ENCODE measurements at places on chromosomes 2 and 18.

GRCh38 chr2:1634681-1635341 lies 109.5 kb downstream of the PXDN start:
- no peak for DNase-seq

DNA sequence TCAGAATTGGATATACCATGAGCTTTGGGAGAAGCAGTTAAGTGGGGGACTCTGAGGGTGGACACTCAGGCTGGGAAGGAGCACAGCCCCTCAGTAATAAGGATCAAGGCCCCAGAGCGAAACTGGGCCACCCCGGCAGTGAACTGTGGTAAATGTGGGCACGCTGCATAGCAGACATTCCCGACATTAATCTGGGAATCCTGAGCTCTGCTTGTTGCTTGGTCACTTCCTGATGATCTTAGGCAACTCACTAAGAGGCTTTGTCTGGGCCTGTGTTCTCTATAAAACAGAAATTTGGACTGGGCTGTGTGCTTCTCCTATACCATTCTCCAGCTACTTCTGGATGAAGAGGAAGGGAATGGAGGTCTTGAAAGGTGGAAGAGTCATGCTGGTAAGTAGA lies 4.8 kb downstream of the TGFBRAP1 start:
- DNase-seq: no peak

DNA sequence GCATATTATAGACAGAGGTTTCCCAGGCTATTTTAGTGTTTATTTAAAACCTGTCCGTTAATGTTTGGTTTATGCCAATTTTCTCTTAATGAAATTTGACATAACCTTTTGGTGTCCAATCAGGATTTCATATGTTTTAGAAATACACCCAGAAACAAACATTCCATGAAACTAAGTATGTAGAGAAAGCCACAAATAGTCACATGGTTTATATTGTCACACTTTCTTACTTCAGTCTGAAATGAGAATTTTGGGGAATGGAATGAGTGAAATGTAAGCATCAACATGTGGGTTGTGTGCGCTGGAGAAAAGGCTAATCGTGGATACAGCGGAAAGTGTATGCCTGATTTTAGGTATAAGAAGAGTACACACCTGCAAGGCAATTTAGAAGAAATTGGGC lies 277.0 kb upstream of the RAB12 start:
- DNase-seq: no peak

DNA sequence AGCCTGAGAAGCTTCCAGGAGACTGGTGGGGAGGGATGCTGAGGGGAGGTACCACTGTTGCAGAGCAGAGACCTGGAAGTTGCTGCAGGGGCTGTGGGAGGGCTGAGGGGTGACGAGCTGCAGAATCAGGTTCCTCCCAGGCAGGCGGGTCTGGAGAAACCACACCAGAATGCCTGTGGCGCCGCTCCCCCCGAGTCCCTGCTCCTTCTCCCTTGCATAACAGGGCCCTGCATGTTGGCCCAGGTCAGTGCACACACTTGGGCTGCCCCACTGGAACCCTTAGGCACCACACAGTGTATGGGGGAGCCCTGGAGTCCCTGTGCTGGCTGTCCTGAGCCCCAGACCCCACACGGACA lies 60.4 kb downstream of the ARL4C start:
- no peak for DNase-seq

DNA sequence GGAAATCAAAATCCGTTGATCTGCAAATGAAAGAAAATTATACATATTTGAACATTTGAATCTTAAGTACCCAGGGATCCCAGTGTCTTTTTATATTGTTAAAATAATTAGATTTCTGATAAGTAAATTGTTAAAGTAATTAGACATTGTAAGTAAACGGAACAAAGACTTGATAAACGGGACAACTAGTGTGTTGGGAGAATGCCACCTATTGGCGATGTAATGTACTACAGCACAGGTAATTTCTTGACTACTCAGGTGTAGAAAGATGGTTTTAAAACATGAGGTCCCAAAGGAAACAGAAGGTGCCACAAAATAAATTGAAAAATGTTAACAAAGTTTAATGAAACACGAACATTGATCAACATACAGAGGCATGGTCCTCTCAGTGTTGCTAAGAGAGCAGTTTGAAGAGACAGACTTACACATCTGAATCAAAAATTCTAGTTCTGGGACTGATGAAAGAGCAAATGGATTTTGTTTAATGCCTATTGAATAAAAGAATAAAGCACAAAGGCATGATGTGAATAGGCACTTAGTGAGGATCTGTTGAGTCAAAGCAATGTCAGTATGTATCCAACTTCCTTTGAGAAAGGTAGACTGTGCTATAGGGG lies 103.4 kb upstream of the RASGRP3 start:
- peak; percentile 28 for DNase-seq

DNA sequence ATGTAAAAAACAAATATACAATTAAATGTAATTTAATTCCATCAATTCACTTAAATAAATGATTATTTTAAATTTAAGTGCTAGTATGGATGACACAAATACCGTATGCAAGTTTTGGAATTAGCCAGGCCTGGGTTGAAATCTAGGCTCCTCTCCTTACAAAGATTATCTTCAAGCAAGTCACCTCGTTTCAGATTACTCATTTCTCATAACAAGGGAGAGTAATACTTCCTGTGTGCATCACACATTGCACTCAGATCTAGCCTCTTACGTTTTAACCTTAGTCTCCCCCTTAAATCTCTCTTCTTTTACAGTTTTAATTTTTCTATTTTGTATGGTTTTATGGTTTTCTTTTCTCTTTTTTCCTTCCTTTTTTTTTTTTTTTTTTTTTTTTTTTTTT lies 1475.9 kb upstream of the NXPH2 start:
- no peak for DNase-seq

DNA sequence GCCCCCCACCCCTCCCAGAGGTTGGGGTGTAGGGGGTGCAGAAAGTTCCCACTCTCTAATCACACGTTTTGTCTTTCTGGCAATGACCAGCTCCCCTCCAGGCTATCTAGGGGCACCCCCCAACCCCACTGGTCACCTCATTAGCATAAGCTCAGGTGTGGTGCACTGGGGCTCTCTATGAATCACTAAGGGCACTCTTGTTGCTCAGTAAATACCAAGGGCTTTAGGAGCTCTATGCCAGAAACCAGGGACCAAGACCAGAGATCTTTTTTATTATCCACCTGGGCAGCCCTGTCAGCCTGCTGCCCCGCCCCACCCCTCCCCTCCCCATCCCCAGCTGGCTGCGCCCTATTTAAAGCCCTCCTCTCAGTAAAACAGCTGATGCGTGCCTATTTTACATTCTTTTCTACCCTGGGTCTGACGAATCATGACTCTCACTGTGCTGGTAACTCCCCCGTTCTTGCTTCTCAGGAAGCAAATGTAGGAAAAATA lies 24.3 kb downstream of the NCK2 start:
- no peak for DNase-seq

DNA sequence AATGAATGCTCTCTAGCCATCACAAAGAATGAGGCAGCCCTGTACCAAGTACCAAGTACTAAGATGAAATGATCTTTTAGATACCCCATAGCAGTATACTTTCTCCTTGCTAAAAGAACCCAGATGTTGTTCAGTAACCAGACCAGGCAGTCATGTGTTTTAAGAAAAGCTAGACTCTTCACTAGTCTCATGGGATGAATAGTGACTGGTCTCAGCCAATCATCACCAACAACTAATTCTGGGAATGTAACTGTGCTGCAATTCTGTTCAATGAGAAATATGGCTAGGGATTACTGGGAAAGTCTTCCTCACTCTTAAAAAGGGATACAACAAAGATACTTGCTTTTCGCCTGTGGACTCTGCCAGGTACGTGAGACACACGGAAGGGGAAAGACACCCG lies 29.5 kb downstream of the MBOAT2 start:
- DNase-seq: no peak

DNA sequence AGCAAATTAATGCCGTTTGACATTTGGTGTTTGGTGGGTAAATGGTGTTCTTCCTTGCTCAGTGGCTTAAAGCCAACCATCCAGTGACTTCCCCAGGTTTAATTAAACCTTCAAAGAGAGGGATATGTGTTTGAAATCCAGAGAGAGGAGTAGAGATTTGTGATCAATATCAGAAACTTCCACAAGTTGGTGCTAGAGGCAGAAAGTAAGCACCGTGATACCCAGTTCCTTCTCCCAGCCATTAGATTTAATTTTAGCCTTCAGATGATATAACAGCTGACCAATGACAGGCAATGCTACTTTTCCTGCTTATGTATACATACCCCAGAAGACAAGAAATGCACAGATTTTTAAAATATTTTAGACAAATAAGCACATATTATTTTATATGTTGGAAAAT lies 398.5 kb downstream of the CDH2 start:
- peak; percentile 15 for DNase-seq

GRCh38 chr18:25171334-25171733 lies 180.6 kb downstream of the ZNF521 start:
- no peak for DNase-seq

GRCh38 chr18:7221424-7222155 lies 9.3 kb upstream of the LRRC30 start:
- peak; percentile 63 for DNase-seq

- DNase-seq: no peak
Measured at GRCh38 chr2:238908960-238909951, 61.4 kb downstream of the TWIST2 start.

DNA sequence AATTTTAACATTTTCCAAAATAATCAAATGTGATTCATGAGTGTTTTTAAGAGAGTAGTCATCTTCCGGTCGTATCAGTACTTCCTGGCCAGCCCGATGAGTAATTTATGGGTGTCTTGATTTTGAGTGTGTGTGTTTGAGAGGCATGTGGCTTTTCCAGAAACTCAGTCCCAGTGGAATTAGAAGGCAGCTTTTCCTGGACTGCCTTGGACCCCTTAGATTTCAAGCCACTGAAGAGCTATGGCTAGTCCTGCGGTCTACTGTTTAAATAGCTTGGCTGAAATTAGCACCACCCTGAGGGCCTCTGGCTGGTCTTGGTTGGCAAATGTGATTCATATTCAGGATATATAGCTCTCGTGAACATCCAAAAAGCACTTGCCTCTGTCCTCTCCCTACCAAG lies 59.4 kb downstream of the HK2 start:
- DNase-seq: no peak

DNA sequence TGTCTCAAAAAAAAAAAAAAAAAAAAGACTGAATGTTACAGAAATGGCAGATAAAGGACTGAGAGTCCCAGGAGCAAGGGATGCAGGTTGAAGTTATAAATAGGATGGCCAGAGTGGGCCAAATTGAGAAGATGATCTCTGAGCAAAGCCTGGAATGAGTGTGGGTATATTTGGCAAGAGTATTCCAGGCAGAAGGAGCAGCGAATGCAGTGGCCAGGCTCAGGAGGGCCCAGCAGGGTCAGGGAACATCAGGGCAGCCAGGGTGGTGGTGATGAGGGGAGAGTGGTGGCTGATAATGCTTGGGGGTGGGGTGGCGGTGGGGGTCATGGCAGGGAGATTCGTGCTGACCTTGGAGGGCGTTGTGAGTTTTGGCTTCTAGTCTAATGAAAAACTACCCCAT lies 141.3 kb upstream of the AGAP1 start:
- no peak for DNase-seq

DNA sequence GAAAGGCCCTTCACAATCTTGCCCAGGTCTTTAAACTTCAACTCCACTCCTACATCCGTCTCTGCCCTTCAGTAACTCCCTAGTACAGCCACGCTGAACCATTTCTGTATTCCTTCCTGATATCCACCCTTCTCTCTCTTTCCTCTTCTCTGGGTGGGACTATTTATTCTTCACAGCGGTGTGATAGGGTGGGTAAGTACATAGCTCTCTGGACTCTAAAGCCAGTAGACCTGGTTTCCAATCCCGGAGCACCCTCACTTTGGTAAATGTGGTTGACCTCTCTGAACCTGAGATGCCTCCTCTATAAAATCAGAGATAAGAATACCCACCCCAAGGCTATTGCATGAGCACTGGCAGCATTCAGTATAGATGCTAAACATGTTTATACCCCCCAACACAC lies 86.7 kb downstream of the ATL2 start:
- no peak for DNase-seq

DNA sequence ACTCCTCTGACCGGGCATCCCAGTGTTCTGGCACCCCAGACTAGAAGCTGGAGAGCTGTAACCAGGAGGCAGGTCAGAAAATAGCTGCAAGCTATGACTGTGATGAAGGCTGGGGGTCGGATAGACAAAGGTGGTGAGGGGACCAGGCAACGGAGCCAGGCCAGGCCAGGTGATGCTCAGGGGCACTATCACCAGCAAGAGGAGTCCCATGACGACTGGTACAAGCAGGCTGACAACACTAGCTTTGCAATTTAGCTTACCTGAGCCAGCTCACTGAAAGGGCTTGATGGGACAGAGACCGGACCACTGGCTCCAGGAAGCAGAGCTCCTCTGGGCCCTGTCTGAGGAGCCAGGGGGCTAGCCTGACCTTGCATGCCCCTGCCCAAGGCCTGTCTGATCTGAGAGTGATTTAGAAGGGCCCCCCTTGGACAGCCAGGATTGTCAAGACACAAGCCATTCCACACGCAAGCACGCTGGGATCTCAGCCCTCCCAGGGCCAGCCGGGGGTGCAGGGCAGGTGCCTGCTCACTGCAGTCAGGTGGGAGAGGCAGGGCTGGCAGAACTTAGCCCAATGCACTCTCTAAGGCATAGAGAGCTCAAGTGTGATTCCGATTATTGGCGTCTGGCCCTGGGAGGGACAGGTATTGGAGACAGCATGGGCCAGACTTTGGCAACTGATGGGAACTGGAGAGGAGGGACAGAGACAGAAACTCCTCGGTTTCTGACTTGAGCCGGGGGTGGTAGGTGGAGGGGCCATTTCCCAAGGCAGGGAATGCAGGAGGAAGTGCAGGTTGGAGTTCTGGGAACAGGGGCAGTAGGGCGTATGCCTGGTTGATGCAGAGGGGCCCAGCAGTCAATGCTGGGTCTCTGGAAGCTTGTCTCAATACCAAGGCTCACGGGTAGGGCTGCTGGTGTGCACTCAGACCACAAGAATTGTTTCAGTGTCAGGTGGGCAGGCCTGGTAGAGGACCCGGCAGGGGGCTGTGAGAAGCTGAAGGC lies 47.7 kb downstream of the MYO7B start:
- no peak for DNase-seq

GRCh38 chr2:142592171-142592570 lies 285.3 kb upstream of the KYNU start:
- DNase-seq: no peak

DNA sequence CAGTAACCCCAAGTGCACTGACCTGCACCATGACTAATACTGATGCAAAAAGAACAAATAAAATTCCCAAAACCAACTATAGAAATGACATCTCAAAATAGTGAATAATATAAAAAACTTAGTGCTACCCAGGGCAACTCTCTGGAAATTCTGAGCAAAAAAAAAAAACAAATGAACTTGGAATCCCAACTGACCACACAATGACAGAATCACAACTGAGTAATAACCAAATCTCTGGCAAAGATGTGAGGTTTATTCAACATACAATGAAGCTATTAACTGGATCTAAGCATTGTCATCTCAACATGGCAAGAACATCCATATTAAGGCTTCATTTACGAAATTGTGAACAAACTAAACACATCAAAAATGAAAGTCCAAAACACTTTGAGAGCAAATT lies 22.7 kb downstream of the EXOC6B start:
- no peak for DNase-seq

GRCh38 chr2:74688881-74689280 lies 34.8 kb downstream of the SEMA4F start:
- no peak for DNase-seq
